Fibroblast of the conjunctiva (primary cell): ENCODE measurements at places on chromosomes 3 and 15.

GRCh38 chr3:46378426-46378942, 7.7 kb downstream of the CCR5 start:
- peak; percentile 29 for DNase-seq

- no peak for DNase-seq
Measured at GRCh38 chr3:52330194-52330805, 14.2 kb downstream of the DNAH1 start.

DNA sequence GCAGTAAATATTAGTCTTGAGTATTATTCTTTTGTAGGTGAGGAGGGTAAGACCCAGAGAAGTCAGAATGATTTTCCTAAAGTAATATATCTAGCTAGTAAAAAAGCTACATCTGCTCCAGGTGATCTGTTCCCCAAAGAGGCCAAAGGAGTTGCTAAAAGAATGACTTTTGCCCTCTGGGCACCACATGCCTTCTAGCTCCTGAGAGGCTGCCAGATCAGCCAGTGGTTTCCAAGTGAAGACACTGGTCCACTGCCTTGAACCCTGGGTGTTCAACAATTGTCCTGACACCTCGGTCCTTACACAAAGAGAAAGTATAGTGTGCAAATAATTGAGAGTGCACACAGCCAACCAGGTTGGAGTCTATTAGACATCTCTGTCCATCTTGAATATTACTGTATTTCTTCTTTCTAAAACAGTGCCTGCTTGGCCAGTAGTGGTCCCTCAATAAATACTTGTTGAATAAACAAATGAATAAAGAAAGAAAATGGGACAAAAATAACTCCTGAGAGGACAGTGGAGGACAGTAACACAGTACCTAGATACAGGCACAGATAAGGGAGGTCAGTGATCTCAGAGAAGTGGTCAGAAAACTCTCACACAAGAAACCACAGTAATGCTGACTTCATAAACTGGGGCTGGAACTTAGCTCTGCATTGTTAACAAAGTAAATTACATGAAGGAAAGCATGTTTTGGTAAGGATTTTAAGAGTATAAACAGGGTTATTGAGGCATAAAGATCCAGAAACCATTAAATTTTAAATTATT, 56.6 kb upstream of the CSTA start:
- no peak for DNase-seq

DNA sequence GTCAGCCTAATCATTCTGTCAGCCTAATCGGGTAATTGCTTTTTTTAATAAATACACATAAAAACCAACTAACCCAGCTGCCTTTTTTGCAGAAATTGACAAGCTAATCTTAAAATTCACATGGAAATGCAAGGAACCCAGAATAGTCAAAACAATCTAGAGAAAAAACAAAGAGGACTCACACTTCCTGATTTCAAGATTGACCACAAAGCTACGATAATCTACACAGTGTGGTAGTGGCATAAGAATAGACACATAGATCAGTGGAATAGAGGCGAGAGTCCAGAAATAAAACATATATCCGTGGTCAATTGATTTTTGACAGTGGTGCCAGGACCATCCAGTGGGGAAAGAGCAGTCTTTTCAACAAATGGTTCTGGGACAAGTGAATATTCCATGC, 2.4 kb upstream of the C3orf20 start:
- DNase-seq: no peak

DNA sequence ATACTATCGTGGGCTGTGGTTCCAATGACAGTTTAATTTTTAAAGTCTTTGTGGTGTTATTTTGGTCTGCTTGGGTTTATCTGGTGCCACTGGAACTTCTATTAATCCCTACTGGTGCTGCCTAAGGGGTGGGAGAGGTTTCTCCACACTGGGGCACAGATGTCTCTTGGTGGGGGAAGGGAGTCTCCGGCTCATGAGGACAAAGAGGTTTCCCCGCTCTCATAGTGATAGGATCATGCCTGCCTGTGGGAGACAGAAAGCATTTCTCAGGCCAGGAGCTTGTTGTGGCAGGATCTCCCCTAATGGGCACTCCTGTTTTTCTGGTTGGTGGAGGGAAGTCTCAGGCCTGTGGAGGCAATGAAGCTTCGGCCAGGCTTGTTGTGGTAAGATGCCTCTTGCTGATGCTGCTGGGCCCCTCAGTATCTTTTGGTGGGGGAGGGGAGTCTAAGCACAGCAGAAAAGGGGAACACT, 84.3 kb upstream of the THRB start:
- no peak for DNase-seq
